ENCODE measurements at places on chromosomes 2 and 18.

DNA sequence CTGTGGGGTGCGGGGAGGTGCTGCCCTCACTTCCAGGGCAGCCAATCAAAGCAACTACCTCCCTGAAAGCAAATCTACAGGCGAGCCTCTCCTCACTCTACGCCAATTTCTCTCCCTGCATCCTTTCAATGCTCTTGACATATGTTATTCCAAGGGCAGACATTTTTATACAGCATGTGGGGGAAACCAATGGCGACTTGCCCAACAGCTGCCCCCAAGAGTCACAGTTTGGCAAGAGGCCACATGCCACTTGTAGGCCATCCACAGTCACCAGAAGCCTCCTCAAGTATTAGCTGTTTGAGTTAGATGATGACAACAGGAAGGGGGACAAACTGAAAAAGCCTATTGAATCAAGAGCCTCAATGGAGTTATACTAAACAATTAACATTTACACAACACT is 114.6 kb downstream of the MYO5B start:
- no peak for DNase-seq

DNA sequence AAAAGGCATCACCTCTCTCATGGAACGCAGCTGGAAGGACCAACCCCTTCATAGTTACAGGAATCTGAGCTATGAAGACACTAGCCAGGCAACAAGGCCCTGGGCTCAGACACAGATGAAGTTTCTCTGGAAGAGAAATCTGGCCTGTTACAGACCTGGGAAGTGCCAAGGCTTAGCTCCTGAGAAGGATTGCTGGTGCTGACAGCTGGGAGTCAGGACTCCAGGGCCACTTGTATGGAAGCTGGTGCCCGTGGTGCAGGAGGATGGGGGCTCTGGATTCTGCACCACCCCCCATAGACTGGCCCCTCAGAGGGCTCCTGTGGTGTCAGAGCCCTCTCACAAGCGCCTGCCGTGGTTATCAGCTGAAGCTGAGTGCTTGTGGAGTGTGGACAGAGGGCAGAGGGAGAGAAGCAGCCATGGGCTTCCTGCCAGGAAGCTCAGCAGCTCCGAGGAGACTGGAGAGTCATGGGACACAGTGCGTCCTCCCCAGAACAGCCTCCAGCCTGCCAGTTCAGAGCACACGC is 87.3 kb upstream of the LCLAT1 start:
- no peak for DNase-seq

- no peak for DNase-seq
Measured at GRCh38 chr2:44230378-44230777, 44.9 kb upstream of the SLC3A1 start.

DNA sequence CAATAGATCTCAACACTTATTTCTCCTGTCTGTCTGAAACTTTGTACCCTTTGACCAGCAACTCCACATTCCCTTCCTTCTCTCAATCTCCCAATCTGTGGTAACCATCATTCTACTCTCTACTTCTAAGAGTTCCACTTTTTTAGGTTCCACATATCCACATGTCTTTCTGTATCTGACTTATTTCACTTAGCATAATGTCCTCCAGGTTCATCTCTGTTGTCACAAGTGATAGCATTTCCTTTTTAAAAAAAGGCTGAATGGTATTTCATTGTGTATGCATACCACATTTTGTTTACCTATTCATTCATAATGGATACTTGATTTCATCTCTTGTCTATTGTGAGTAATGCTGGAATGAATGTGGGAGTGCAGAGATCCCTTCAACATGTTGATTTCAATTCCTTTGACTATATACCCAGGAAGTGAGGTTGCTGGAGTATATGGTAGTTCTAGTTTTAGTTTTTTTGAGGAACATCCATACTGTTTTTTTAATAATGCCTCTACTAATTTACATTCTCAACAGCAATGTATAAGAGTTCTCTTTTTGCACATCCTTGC is 18.8 kb upstream of the MMADHC start:
- no peak for DNase-seq

DNA sequence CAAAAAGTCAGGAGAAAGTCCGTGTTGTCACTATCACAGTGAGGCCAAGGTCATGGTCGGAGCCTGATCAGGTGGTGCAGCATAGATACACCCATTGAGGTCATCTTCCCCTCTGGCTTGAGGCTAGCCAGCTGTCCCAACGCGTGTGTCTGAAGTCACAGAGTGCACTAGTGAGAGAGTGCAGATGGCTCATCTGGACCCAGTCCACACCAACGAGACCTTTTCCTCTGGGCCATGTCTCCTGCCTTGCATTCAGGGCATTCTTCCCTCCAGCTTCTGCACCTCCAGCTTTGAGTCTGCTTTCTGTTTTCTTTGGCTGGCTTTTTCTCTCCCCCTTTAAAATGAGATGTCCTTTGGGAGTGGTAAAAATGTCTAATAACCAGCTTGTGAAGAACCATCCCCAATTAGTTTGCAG is 146.9 kb downstream of the TDRD15 start:
- no peak for DNase-seq

DNA sequence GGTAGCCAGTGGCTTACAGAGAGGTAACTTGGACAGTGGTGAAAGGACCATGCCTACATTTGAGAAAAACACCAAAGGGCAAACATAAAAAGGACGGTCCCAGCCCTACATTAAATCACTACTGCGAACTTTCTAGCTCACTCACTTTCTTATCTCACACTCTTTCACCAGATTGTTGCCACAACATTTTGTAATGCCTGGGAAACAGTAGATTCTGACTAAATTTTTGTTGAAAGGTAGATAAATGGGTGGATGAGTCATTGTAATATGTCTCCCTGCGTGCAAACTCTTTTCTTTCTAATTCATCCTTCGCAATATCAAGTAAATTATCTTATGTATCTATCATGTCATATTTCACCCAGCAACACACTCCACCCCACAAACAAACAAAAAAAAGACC is 192.2 kb downstream of the IRS1 start:
- no peak for DNase-seq

GRCh38 chr2:27980242-27980641 is 89.7 kb downstream of the BABAM2 start:
- DNase-seq = no peak

DNA sequence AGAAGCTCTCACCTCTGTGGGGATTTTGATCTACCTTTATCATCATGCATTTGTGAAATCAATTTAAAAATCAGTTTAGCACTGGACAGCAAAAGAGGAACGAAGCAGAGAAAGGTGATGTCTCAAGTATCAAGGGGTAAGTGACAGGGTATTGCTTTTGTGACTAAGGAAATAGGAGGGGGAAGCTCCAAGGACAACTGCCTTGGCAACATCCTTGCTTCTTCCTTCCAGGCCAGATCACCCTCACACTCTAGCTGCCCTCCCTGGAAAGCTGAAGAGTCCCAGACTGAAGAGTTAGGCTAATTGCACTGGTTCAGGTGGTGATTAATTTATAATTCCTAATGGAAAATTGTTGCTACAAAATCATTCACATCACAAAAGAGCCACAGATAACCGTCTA is 859.1 kb upstream of the ACVR2A start:
- no peak for DNase-seq

DNA sequence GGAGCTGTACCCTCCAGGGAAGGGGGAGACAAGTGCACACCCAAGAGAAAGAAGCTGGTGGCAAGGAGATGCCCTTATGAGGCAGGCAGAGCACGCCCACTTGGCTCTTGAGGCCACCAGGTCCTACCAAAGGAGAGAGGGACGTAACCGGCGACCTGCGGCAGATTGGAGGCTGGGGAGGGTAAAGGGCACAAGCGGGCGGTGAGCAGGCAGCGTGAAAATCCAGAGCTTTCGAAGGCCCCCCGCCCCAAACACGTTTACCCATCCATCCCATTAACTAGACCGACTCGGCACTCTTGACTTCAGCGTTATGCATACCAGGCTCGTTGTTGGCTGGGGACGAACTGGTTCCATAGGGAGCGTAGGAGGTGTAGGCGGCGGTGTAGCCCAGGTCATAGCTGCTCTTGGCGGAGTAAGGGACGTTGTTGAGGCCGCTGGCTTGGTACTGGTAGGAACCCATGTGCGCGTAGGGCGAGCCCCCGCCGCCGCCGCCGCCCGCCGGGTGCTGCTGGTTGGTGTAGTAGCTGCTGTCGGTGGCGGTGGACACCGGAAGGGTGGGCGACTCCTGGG is 794 bp downstream of the DLX2 start:
- no peak for DNase-seq

- no peak for DNase-seq
Measured at GRCh38 chr2:224970311-224970710, 72.0 kb downstream of the DOCK10 start.

- DNase-seq = no peak
Measured at GRCh38 chr2:220708366-220708765, 863.7 kb downstream of the EPHA4 start.

DNA sequence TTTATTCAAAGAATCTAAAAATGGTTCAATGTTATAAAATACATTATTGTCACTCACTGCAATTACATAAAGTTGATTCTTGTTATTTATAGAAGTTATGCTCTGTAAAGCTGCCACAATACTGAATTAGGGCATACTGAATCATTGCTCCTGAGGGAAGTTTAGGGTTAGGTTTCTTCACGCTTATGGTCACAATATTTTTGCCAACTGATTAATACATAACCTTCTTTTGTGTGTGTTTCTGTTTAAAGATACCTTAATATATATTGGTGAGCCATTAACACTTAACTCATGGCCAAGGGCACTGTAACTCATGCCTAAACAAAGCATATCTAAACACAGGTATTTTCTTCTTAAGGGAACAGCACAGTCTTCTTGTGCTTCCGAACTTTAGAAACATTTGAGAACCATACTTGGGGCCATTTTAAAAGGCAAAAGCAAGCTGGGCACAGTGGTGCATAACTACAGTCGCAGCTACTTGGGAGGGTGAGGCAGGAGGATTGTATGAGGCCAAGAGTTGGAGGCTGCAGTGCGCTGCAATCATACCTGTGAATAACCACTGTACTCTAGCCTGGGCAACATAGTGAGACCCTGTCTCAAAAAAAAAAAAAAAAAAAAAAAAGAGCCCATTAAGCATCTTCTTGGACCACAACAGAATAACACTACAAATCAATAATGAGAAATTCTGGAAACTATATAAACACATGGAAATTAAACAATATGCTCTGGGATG is 15.6 kb downstream of the DARS1 start:
- no peak for DNase-seq

- DNase-seq = no peak
Measured at GRCh38 chr18:57149051-57149450, 2.2 kb downstream of the BOD1L2 start.

GRCh38 chr2:15042801-15043217 is 410.3 kb downstream of the LRATD1 start:
- DNase-seq = no peak

GRCh38 chr2:232299084-232299483 is 79.5 kb upstream of the ALPP start:
- DNase-seq = no peak

DNA sequence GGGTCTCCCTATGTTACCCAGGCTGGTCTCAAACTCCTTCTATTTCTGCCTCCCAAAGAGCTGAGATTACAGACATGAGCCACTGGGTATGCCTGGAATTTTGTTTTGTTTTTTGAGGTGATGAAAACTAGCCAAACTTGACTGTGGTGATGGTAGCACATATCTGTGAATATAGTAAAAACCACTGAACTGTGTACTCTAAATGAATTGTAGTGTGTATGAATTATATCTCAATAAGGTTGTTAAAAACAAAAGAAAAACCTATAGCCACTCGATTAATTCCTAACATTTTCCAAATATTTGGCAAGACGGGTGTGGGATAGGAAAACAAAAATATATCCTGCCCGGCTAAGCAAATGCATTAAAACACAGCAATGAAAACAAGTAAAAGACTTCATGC is 1302.3 kb upstream of the CHAC2 start:
- no peak for DNase-seq

GRCh38 chr2:62471404-62471803 is 34.6 kb downstream of the TMEM17 start:
- no peak for DNase-seq

- DNase-seq = no peak
Measured at GRCh38 chr2:69196327-69197117, 183.5 kb downstream of the ANTXR1 start.

DNA sequence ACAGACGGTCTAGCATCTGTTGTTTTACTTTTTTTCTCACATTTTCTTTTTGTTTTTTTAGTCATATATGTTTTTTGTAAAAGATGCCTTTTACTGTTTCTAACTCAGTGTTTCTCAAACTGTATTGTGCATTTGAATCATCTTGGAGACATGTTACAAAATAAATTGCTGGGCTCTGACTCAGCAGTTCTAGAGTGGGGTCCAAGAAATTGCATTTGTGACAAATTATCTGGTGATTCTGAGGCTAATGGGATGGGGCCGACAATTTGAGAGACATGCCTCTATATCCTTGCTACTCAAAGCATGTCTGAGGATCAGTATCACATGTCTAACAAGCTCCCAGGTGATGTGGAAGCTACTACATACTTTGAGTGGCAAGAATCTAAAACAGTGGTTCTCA is 478.8 kb downstream of the PLCL1 start:
- DNase-seq = no peak

DNA sequence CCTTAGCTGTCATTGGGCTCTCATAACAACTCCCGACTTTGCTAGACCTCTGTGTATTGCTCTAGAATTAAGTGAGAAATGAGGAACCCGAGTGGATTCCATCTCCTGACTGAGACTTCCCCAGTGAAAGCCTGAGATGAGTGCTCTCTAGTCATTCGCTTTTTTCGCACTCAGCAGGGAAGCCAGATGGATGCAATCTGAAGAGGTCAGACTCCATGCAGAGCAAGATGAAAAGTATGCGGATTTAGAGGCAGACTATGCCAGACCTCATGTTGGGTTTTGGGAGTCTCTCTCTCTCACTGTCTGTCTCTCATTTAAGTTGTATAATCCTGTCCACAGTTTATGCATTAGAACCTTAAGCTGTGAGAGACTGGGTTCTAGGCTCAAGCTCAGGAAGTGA is 88.6 kb downstream of the SLC5A7 start:
- DNase-seq = no peak

GRCh38 chr2:208036357-208036756 is 11.0 kb upstream of the PLEKHM3 start:
- no peak for DNase-seq

- DNase-seq = no peak
Measured at GRCh38 chr18:6495536-6495935, 80.8 kb upstream of the L3MBTL4 start.

DNA sequence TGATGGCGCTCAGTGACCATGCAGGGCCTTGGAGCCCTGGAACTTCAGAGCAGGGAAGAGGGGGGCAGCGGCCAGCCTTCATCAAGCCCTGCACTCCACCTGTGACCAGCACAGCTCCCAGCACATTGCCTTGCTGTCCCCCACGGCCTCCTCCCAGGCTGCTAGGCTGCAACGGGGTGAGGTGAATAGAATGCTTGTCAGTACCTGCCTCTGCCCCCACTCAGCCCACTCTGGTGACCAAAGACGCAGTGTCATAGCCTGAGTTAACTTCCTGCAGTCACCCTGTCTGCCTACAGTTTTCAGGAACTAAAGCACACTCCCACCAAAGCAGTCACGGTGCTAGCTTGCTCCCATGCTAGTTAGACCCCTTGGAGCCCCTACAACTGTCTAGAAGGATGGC is 72.1 kb downstream of the STPG4 start:
- DNase-seq = no peak

- DNase-seq = no peak
Measured at GRCh38 chr2:201536754-201537153, 85.2 kb downstream of the STRADB start.

GRCh38 chr2:132677661-132678060 is 7.7 kb upstream of the LYPD1 start:
- no peak for DNase-seq

- DNase-seq = no peak
Measured at GRCh38 chr18:36284671-36285295, 12.7 kb upstream of the FHOD3 start.
